ENCODE measurements at places on chromosomes 11 and 22.

GRCh38 chr11:118202599-118203422 is 22.0 kb downstream of the JAML start:
- peak; percentile 51 for DNase-seq

DNA sequence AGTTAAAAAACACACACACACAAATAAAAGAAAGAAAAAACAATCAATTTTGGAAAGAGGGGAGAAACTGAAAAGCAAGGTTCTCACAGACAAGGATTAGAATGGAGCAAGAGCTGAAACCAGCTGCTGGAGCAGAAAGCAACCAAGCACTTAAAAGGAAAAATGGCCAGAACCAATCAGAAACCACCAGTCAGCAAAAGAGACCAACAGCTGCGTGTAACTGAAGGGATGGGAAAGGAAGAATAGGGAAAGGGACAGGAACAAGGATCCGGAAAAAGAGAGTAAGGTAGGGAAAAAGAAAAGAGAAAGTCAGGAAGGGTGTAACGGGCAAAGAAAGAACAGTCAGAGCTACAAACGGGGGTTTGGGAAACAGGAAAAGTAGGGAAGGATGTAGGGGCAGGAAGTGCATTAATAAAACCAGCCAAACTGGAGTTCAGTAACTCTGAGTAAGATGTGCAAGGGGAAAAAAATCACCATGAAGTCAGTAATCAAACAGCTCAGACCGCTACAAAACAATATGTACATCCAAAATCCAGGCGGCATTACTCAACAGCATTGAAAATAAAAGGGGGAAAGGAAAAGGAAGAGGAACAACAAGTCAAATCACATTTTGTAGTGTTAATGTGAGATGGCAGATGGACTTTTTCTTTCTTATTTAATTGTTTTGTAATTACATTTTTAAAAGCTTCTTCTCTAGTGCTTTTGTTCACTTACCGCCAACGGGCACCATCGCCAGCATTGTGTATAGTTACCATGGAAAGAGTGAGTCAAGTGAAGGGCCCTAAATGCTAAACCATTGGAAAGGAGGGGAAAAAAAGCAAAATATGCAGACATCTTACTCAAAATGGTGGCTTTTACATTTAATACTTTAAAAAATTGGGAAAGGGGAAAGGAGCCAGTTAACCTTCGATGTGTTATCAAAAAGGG is 49.2 kb downstream of the APOL5 start:
- DNase-seq: no peak

DNA sequence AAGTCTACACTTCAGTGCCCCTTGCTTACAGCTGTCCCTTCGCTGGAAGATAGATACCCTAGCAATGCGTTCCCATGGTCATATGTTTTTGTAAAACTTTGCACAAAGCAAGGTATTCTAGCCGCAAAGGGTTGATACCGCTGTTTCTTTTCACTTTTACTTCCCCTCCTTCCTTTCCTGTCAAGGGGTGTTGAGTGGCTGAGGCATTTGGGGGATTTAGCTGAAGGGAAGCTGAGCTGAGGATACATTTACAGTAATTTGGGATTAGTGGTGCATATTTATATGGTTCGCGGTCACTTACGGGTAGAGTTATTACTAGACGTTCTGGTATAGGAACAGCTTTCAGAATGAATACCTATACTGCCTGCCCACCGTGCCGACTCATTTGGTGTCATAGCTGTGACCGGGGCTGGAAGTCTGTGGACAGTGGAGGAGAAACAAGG is 86.9 kb upstream of the WNT11 start:
- no peak for DNase-seq

DNA sequence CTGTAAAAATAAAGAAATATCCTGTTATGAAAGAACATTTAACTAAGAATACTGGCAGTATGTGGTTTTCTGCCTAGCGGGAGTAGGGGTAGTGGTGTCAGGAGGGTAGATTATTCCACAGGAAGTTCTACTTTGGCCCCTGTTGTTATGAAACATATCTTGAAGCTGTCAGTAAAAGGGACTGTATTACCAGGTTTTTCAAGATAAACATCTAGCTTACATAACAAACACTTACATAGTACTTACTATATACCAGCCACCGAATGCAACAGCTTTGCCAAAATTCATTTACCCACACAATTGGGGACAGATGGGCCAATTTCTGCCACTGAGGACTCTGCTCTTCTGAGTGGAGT is 3.7 kb downstream of the TMEM123 start:
- DNase-seq: no peak

- DNase-seq: no peak
Measured at GRCh38 chr11:68564261-68564660, 103.7 kb downstream of the PPP6R3 start.

- DNase-seq: no peak
Measured at GRCh38 chr11:10747733-10748132, 3.3 kb upstream of the CTR9 start.

DNA sequence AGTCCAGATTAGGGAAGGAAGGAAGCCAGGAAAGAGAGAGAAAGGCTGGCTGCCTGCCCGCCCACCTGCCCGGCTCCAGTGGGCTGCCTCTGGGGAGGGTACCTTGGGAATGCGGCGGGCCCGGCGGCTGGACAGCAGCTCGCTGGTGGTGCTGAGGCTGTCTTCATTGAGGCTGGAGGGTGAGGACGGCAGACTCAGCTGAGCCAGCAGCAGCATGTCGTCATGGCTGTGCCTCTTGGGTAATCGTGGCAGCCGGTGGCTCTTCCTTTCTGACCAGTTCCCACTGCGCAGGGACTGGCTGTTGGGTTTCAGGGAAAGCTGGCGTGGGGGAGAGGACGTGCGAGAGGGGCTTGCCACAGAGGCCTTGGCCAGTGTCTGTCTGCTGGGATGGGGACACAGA is 32.9 kb downstream of the RPL27A start:
- no peak for DNase-seq

GRCh38 chr11:79541466-79541865 is 100.6 kb upstream of the TENM4 start:
- DNase-seq: no peak

DNA sequence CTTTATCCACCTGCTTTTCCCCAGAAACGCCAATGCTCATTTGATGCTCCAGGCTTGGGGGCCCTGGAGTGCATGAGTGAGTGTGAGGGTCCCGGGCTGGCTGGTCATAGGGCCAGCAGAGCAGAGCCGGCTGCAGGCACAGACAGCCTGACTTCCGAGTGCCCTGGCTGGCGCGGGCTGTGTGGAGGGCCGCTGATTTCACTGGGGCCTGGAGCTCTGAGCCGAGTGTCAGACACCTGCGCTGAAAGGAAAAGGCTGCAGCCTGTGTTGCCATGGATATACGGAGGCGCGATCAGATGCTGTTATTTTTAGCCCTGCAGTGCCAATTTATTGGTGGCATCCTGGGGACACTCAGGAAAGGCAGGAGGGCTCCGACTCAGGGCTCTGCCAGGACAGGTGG is 87.6 kb downstream of the ST3GAL4 start:
- DNase-seq: no peak

DNA sequence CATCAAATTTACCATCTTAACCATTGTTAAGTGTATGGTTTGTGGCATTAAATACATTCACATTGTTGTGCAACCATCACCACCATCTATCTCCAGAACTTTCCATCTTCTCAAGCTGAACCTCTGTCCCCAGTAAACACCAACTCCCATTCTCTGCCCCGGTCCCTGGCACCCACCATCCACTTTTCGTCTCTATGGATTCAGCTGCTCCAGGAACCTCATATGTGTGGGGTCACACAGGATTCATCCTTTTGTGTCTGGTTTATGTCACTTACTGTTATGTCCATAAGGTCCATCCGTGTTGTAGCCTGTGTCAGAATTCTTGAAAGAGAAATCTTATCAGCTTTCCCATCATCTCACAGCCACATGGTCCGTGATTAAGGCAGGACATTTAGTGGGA is 16.3 kb downstream of the TSPAN32 start:
- DNase-seq: no peak

DNA sequence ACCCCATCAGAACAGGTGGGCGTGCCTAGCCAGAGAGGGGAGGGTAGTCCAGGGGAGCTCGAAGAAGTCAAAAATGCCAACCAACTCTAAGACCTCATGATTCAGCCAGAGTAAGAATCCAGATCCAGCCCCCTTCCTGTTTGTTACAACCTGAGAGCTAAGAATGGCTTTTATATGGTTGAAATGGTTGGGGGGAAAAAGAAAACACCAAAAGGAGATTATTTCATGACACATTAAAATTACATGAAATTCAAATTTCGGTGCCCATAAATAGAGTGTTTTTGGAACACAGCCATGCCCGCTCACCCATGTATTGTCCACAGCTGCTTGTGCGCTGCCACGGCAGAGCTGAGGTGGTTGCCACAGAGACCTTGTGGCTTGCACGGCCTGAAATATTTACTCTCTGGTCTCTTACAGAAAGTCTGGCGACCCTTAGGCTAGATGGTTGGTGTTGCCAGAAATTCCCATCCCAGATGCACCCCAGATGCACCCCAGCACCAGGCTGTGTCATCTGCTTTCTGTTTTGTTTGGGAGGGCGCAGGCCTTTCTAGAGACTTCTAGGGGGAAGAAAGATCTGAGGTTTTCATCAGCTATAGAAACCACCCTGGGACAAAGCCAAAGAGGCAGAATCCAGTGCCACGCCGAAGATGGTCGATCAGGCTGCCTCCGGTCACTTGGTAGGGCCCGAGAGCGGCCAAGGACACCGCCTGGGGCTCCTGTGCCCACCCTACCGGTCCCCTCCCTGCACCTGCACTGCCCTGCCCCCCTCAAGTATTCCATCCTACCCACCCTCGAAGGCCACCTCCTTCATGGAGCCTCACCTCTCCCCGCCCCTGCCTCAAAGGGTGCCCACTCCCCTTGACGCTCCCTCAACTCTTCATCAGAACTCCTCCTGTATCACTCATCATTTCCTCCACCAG is 80.2 kb downstream of the DSCAML1 start:
- DNase-seq: no peak

DNA sequence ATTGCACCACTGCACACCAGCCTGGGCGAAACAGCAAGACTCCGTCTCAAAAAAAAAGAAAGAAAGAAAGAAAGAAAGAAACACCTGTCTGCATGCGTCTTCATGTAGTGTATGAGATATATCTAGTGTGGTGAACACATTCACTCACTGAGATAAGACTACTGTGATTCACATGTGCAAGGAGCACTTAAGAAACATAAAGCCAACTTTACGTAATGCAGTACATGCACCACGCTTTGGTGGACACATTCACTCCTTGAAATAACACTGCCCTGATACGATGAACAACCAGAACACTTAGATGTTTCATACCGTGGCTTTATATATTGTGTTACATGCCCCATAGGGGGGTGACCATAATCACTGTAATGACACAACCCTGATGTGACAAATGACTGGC is 96.0 kb downstream of the MICAL3 start:
- no peak for DNase-seq
